Head of caudate nucleus (tissue), 42 donors: ENCODE measurements at places on chromosomes 6 and 20.

GRCh38 chr20:39574061-39574460, 611.9 kb downstream of the DHX35 start:
- DNase-seq: no peak

GRCh38 chr20:16011056-16011455, 562.2 kb downstream of the KIF16B start:
- DNase-seq: no peak

- no peak for DNase-seq
Observed at GRCh38 chr6:133128191-133128590, 113.0 kb upstream of the EYA4 start.

- DNase-seq: no peak
Observed at GRCh38 chr6:158327211-158327610, 14.9 kb downstream of the TULP4 start.

- DNase-seq: no peak
Observed at GRCh38 chr20:40319741-40320516, 369.1 kb downstream of the MAFB start.

DNA sequence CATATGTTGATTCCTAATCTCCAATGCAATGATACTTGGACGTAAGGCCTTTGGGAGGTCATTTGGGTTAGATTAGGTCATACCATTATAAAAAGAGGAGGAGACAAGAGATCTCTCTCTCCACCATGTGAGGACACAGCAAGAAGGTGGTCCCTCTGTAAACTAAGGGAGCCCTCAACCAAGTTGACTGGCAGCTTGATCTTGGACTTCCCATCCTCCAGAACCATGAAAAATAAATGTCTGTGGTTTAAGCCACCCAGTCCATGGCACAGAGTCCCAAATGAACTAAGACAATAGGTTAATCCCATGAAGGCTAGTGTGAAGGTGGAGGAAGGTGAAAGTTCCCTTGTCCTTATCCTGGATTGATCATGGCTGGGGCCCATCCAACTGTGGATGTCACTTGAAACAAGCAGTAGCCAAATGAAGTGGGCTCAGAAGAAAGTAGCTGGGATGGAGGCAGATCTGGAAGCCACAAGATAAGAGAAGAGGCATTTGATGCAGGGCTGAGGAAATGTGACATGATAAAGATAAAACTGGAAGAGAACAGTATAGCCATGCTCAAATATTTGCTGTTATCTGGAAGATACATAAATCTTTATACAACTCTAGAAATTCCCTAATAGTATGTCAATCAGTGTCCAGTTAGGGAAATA, 99.9 kb downstream of the BANF2 start:
- no peak for DNase-seq

DNA sequence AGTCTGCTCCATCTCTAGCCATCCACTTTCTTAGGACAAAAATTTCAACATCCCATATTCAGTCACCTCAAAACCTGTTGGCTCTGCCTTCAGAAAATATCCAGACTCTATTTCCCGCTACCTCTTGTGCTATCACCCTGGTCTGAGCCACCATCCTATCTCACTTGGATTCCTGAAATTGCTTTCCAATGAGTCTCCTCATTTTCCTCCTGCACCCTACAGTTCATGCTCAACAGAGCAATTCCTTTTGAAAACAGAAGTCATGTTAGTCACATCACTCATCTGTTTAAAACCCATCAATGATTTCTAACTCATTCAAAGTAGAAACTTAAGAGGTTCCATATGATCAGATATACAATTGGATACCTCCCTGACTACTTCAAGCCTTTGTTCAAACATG, 229.9 kb downstream of the ADGRG6 start:
- no peak for DNase-seq

DNA sequence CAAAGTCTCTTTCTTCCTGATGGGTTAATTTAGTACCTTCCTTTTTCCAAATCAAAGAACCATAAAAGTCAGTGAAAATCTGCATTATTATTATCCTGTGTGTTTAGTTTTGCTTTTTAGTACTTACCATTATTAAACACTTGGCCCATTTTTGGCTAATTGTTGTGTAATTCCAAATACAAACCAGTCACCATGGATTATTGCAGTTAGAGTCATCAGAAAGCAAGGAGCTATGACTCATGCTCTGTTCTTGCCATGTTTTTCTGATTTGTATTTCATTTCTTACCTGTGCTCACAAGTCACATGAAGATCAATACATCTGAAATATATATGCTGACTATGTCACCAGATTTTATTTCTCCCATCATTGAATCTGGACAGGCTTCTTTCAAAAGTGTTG, 31.3 kb downstream of the SLC22A3 start:
- no peak for DNase-seq

GRCh38 chr20:5195655-5196054, 68.8 kb downstream of the CDS2 start:
- peak; percentile 42 for DNase-seq

- DNase-seq: no peak
Observed at GRCh38 chr6:156485150-156485549, 292.0 kb upstream of the ARID1B start.

DNA sequence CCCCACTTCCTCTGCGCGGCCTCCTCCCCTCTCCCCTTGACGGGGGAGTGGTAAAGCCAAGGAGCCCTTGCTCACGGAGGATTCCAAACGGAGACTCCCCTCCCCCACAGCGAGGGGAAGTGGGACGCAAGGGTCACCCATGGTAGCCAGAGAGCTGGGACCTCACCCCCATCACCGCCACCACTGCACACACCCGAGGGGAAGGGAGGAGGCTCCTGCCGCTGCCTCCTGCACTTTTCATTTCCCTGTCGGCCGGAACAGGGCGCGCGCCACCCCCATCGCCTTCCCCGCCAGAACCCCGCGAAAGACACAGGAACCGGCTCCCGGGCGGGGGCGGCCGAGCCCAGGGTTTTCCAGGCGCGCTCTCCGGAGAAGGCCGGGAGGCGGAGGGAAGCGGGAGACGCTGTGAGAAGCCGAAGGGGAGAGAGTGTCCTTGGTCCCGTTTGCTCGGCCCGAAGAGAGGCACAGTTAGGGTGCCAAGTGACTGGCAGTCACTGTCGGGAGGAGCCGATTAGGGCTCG, 789 bp downstream of the CCND3 start:
- DNase-seq: peak; percentile 80

DNA sequence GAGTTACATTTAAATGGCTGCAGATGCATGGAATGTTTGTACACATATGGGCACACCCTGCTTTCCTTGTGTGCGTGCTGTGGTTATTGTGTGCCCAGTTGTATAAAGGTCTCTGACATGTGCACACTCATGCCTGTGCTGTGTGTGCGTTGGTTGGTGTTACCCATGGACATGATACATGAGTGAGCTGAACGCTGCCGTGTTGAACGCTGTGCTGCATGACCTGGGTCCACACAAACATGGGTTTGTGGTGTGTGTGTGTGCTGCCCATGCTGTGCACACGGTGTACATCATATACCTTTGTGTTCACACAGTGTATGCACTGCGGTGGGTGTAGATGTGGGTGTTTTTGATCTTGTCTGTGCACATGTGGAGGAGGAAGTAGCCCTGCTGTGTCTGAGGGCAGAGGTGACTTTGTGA, 54.4 kb downstream of the TOX2 start:
- DNase-seq: no peak

- DNase-seq: no peak
Observed at GRCh38 chr6:149266659-149267058, 50.9 kb upstream of the TAB2 start.

GRCh38 chr6:63897952-63898351, 262.4 kb downstream of the PHF3 start:
- no peak for DNase-seq

DNA sequence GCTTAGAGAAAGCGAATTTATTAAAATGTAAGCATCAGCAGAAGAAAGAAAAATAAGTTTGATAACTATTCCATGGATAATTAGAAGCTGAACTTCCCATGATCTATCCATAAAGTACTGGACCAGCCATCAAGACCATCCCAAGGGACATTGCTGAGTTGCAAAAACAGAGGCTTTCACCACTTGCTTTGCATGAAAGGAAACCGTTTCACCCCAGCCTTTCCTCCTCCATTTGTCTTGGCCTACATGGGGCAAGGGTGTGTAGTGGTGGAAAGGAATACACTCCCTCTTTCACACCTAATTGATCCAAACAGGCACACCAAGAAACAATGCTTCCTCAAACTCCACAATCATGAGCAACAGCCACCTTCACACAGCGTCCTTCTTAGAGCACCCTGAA, 10.4 kb downstream of the HIVEP2 start:
- no peak for DNase-seq

GRCh38 chr20:62515826-62516225, 40.0 kb upstream of the GATA5 start:
- no peak for DNase-seq

DNA sequence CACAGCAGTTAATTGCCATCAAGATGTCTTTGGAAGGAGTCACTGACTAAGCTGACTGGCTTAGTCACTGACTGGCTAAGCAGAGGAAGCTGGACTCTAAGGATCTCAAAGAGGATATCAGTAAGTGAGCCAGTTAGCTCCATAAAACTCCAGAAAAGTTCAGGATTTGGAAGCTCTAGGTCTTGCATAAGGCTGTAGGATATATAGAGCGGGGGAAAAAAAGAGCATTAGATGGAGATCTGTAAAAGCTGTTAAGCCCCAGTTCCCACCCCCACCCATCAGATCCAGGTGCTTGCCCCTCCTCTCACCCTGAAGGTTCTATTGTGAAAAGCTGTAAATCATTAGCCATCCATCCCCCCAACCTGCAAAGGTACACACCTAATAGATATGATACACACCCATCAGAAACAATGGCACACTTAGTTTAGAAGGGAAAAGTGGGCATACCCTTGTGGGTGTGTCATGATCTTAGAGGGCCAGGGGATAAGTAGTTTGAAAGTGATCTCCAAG, 32.2 kb downstream of the CARMIL1 start:
- DNase-seq: no peak

DNA sequence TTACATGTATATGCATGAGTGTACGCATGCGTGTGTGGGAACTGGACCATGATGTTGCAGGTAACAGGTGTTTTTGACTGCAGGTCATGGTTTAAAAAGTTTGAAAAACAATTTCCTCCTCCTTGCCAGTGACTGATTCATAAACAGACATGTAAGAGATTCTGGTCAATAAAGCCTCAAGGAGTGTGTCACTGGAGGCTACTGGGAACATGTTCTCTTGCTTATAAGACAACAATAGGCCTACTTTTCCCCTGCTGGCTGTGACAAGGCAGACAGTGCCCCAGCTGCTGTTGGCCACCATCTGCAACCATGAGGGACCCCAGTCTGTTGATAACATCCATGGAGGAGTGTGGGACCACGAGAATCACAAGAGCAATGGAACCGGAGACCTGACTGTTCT, 12.7 kb downstream of the LEMD2 start:
- no peak for DNase-seq

DNA sequence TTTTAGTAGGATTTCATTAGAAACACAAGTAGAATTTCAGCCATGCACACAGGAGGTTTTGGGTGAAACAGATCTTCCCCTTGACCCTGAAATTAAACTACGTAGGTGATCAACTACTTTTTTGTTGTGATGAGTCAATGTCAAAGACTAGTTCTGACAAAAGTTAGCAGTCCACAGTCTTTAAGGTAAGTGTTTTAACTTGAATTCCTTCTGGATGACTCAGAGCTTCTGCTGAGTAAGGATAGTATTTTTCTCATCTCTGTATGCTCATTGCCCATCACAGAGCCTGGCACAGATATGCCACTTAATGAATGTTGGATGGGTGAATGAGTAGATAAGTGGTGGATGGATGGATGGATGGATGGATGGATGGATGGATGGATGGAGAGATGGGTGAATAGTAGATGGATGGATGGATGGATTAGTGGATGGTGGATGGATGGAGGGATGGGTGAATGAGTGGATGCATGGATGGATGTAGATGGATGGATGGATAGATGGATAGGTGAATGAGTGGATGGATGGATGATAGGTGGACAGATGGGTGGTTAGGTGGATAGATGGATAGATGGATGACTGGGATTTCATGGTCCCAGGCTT, 165.3 kb downstream of the ZMYND8 start:
- no peak for DNase-seq

GRCh38 chr6:52538901-52539354, 37.9 kb downstream of the TRAM2 start:
- DNase-seq: no peak

DNA sequence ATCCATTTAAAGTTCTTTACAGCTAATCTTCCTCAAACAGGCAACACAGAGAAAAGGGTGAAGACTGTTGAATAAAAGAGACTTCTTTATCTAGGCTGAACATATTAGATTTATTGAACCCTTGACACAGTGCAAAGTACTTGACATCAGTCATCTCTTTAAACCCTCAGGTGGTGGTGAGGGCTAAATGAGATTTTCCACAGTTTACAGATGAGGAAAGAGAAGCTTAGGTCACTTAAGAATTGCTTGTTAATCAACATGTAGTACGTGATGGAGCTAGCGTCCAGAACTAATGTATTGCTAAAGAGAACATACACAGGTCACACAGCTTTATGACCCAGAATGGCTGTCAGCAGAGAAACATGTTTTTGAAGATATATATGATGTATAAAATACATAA, 193.4 kb upstream of the LAMP5 start:
- DNase-seq: no peak

DNA sequence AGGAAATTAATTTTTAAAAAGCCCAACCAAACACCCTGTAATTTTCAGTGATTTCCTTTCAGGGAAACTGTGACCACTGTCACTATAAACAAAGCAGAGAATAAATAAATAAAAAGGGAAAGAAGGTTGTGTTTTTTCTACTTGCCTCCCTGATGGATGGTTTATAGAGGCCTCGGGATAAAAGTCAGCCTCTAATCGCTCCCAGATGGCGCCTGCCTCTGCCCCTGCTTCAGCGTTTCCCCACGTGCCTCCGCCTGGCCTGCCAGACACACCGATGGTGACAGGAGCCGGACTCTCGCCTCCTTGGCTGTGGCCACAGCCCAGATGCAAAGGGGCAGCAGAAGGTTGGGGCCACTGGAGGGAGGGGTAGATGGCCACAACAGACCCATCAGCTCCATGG, 327.7 kb downstream of the CDC5L start:
- DNase-seq: no peak

- DNase-seq: no peak
Observed at GRCh38 chr6:124008000-124008987, 204.6 kb downstream of the NKAIN2 start.

- DNase-seq: no peak
Observed at GRCh38 chr20:5691918-5692618, 58.1 kb upstream of the SHLD1 start.

DNA sequence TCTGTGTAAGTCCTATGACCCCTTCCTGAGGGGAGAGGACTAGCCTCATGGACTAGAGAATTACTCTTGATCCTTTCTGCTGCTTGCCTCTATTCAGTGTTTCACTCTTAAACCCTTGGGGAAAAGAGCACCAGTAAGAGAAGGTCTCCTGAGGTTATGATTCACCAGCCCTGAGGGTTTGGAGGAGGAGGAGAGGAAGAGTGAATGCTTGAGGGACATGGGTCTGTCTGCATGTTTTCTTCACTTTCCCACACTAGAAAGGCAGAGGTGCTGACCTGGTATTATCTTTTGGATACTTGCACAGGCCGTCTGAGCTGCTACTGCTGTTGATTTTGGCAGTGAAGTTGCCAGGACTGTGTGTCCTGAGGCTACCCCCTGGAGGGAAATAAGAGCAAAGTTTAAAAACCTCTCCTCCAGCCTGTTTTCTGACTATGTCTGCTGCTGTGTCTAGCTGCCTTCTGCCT, 78.3 kb downstream of the CD109 start:
- DNase-seq: no peak
